ENCODE measurements at places on chromosomes 3 and 15.

DNA sequence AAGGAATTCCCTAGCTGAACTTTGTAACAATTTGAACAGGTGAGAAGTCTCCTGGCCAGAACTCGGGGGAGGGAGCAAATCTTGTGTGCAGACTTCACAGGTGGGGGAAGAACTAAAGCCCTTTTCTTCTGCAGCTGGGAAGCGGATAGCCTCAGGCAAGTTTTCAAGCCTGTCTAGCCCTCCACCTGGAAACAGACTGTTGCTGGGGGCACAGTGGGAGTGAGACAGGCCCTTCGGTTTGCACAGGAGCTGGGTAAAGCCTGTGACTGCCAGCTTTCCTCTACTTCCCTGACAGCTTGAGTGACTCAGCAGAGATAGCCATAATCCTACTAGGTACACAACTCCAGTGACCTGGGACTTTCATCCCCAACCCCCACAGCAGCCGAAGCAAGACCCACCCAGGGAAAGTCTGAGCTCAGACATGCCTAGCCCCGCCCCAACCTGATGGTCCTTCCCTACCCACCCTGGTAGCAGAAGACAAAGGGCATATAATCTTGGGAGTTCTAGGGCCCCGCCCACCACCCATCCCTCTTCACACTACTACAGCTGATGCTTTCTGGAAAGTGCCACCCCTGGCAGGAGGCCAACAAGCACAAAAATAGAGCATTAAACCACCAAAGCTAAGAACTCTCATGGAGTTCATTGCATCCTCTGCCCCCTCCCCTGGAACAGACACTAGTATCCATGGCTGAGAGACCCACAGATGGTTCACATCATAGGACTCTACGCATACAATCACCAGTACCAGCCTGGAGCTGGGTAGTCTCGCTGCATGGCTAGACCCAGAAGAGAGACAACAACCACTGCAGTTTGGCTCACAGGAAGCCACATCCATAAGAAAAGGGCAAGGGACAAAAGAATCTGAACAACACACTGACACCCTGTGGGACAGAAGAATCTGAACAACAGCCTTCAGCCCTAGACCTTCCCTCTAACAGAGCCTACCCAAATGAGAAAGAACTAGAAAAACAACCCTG, 479.0 kb downstream of the RAP2B start:
- peak; percentile 28 for DNase-seq

DNA sequence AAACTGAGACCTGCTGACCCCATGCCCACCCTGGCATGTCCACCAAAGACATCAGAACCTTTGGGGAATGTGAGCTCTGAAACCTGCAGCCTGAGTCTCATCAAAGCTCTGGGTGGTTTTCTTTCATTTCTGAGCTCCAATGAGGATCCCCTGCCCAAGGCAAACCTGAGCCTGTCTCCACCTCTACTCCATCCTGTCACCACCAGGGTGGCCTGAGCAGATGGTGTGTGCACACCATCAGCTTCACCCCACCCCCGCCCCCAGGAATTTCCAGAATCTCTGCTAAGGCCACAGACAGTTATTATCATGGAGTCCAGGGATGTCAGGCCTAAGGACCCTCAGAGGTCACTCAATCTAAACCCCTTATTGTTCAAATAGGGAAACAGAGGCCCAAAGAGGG, 1.3 kb downstream of the XIRP1 start:
- DNase-seq: no peak

DNA sequence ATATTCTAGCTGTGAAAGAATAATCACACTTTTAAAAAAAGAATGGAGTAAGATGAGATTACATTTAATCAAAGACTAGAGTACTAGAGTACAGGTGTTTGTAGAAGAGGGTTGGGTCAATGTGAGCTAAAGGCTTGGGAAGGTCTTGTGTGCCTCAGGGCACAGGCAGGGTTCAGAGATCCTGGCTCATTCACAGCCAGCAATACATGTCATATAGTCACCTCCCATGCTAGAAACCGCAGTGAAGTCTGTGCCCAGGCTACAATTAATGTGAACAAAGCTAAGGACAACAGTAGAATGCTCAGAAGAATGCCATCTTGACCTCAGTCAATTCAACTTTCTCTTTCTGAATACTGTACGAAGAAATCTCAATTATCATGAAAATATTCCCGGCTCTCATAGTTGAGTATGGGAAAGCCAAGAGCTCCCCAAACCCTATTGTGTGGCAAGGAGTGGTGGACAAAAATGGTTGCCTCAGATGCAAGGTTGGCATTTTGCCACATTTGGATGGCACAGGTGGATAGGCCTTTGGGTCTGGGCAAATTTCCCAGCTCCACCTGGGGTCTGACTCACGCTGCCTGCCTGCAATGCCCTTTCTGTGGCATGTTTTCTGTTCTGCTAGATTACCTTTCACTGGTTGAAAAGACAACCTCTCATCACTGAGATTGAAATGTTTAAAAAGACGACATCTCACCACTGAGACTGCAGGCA, 70.2 kb downstream of the NMD3 start:
- peak; percentile 98 for DNase-seq

- no peak for DNase-seq
Measured at GRCh38 chr15:56337084-56337725, 28.0 kb upstream of the TEX9 start.

DNA sequence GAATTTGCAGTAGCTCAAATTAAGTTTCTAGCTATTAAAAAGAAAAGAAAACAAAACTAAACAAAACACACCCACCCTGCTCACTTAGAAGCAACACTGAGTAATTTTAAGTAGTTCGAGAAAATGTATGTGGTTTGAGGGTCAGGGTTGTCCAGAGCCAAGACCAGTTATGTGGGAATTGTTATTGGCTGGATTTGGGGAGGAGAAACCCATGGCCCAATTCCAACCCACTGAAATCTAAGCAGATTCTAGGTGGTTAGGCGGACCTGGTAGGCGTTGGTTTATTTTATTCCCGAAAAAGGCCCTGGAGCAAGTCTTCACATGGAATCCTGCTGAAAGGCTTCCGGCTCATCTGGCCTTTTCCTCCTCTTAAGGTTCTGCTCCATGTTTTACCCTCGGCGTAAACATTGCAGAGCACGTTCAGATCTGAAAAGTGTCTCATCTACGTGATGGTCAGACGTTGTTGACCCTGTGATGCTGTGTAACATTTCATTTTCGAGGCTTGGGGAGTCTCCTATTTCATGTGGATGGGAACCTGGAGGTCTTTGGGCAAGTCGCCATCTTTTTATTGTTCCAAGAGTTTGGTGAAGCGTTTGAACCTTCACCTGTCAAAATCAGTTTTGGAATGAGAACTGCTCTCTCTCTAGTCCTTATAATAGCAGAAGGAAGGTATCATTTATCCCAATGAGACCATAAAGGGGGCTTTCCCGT, 64.0 kb downstream of the FLNB start:
- no peak for DNase-seq

DNA sequence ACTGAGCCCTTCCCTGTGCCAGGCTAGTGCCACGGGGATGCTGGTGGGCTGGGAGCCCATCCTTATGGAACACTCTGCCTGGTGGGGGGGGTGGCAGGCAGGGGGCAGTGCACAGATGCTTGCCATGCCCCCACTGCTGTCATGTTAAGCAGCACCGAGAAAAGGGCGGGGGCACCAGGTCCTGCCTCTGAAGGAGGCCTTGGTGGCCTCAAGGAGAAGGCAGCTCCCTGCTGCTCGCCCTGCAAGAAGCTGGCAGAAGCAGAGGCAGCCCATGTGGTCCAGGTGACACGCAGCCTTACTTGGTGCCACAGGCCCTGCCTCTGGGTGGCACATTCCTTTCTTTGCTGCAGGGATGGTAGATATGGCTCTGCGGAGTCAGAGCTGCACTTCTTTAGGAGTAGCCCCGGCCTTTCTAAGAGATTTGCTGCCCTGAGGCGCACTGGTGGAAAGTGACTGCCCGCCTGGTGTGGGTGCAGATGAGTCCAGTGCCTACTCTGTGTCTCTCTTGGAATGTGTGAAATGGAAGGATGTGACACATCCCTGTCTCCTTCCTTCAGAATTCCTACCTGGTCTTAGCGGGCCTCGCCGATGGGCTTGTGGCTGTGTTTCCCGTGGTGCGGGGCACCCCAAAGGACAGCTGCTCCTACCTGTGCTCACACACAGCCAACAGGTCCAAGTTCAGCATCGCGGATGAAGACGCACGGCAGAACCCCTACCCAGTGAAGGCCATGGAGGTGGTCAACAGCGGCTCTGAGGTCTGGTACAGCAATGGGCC, 145.8 kb downstream of the LRRK1 start:
- DNase-seq: no peak

GRCh38 chr3:127097481-127097880, 95.5 kb upstream of the PRR23E start:
- DNase-seq: no peak

DNA sequence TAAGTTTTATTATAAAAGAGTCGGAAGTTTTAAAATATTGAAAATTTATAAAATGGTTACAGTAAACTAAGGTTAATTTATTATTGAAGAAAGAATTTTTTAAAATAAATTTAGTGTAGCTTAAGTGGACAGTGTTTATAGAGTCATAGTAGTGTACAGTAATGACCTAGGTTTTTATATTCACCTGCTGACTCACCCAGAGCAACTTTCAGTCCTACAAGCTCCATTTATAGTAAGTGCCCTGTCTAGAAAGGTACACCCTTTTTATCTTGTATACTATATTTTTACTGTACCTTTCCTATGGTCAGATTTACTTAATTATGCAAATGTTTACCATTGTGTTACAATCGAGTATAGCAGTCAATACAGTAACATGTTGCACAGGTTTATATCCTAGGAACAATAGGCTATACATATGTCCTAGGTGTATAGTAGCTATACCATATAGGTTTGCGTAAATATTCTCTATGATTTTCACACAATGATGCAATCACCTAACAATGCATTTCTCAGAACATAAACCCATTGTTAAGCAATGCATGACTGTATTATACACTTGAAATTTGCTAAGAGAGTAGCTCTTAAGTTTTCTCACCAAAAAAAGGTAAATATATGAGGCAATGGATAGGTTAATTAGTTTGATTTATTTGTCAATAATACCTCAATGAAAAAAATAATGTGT, 106.9 kb upstream of the CD96 start:
- no peak for DNase-seq

DNA sequence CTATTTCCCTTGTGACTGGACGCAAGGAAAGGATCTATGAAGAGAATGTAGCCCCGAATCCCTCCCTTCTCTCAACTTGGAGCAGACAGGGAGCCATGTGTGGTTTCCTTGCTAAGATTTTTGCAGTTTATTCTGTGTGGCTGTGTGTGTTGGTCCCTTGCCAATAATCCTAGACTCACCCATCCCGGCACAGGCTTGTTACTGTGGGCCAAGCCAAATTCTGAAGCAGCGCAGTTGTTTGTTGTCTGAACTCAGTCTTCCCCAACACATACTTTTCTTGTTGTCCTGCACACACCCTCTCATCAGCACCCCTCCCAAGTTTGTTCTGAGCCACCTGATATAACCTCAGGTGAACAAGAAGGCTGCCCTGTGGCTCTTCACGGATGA, 193.3 kb upstream of the CTDSPL start:
- no peak for DNase-seq

GRCh38 chr15:29636921-29637320, 185.3 kb downstream of the TJP1 start:
- DNase-seq: no peak

DNA sequence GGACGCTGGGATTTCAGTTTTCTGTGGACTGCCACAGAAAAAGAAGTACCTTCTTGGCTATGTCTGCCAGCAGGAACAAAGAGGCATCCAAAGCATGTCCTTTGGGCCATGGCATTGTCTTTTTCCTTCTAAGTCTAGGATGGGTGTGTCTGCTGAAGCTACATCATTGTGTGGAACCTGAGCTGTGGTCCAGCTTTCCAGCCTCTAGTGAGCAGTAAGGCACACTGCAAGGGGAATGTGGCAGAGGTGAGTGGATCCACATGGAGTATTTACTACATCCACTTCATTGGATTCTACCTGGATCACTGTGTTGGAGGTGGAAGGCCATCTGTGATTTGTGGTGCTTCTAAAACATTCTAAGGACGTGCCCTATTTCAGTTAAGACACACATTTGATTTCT, 23.7 kb downstream of the CMTM8 start:
- DNase-seq: no peak

GRCh38 chr3:124059580-124059979, 67.7 kb upstream of the ROPN1 start:
- DNase-seq: no peak

DNA sequence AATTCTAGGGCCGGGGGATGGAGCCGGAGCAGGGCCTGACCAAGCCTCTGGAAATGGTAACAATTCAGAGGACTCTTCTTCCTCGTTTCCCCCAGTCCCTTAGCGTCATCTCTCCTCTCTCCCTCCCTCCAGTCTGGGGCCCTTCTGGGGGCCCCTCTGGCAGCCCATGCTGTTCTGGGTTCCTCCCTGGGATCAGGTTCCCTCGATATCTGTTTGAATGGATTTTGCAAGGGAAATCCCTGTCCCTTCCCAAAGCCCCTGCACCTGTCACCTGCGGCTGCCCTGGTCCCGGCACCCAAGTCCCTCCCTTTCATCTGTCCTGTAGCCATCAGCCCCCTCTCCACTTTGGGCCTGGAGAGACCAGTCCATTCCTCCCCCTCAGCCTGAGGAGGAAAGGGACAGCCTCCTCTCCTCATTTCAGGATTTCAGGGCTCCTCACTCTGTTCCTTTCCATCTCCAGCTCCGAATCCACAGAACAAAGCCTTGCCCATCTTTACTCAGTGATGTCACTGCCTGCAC, 1.7 kb upstream of the PLCB2 start:
- DNase-seq: no peak

GRCh38 chr3:129317014-129317771, 38.5 kb downstream of the HMCES start:
- no peak for DNase-seq

- DNase-seq: no peak
Measured at GRCh38 chr3:30401971-30402370, 204.4 kb upstream of the TGFBR2 start.

DNA sequence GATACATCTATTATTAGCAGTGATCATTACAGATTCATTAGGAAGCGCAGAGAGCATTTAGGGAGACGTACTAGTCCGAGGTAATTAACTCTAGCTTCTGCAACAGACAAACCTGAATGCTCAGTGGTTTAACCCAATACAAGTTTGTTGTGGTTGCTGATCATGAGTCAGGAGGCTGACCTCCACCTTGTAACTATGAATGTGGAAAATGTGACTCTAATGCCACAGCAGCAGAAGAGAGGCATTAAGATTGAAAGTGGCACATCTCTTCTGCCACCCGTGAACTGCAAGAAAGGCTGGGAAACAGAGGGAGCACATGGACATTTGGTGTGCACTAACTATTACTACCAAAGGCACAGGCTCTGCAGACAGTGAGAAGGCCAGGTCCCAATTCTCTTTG, 71.2 kb upstream of the C3orf80 start:
- DNase-seq: no peak

- no peak for DNase-seq
Measured at GRCh38 chr15:51759557-51760070, 8.2 kb downstream of the TMOD2 start.

DNA sequence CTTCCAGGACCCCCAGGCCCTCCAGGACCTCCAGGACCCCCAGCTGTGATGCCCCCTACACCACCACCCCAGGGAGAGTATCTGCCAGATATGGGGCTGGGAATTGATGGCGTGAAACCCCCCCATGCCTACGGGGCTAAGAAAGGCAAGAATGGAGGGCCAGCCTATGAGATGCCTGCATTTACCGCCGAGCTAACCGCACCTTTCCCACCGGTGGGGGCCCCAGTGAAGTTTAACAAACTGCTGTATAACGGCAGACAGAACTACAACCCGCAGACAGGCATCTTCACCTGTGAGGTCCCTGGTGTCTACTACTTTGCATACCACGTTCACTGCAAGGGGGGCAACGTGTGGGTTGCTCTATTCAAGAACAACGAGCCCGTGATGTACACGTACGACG, 22.1 kb upstream of the CMSS1 start:
- no peak for DNase-seq

GRCh38 chr15:64282701-64283100, 73.3 kb downstream of the CSNK1G1 start:
- no peak for DNase-seq
